Uterus (tissue), 4 donors: ENCODE measurements at places on chromosomes 16 and 17.

DNA sequence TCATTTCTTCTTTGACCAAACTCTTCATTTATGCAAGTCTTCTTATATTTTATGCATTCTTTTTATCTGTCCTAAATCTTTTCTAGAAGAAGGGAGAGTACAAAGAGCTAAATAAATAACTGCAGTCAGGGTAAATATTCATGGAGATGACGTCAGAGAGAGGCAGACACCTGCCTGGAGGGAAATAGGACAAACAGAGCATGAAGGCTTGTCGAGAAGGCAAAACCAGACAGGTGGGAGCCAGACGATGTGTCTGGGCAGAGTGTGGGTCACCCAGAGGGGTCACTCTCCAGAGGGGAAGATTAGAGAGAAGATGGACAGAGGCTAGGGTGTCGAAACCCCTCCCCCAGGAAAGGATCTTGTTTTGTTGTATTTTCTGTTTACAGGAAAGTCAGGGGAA is 78.3 kb upstream of the RPL38 start:
- no peak for DNase-seq

DNA sequence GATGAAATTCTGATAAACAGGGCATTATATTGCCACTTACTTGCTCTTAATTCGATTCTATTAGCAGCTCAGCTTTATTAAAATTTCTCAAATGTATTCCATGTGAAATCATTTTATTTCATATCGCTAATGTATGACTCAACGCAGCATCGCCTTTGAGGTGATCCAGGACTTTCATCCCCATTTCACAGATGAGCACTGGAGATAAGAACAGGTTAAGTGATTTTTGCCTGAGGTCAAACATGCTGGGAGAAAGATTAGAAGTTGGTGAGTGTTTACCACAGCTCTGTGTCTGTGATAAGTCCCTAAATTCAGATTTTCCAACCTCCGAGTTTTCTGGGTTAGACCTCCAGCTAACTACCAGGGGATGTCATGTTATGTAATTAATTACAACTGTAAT is 43.6 kb downstream of the RBFOX1 start:
- no peak for DNase-seq

- DNase-seq = peak; percentile 27
These were observed 9.2 kb upstream of the WFIKKN1 start for GRCh38 chr16:621526-622105.

DNA sequence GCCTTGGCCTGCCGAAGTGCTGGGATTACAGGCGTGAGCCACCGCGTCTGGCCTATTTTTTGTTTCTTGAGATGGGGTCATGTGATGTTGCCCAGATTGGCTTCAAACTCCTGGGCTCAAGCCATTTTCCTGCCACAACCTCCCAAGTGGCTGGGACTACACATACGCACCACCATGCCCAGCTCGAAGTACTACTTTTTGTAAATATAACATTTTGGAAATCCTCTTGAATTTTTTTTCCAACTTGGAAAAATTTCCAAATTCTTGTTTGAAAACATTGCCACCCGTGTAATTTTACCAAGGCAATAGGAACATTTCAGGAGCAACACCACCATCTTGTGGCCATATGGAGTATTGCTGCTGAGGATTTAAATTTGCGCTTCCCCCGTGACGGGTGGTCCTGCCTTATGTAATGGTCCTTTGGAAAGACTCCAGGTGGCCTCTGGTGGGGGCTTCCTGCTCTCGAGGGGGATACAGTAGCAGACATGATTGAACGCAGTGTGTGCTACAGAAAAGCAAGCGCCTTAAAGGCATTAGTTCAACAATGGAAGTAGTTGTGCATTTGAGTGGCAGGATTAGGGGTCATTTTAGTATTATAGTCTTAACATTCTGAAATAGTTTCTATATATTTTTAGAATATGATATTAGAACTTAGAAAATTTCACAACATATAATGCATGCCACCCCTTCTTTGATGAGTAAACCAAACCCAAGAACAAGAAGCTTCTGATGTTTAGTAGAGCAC is 8.0 kb downstream of the FLYWCH1 start:
- peak; percentile 60 for DNase-seq

GRCh38 chr16:14050291-14051027 is 20.7 kb upstream of the MRTFB start:
- DNase-seq = no peak

GRCh38 chr17:63291258-63291657 is 154.8 kb downstream of the CYB561 start:
- no peak for DNase-seq
